Activated CD4-positive, alpha-beta memory T cell treated with anti-CD3 and anti-CD28 coated beads, Interleukin-2, amount 10 ng/mL, durations not matched to agents 7 days and 5 days (primary cell): ENCODE measurements at places on chromosomes 7 and 10. TPM values are rescaled to one million over a fixed set of nuclear protein-coding genes. Genes with fewer than 3 reads are reported as not detected.

LRIT1 gene
- not detected for total RNA-seq

CNNM2 gene
- 7.9 TPM for total RNA-seq

SPDYE2B gene
- total RNA-seq, result not detected

PLAU gene
- total RNA-seq, result 5.3 TPM

AGBL3 gene
- 3.4 TPM for total RNA-seq

LIPK gene
- total RNA-seq, result not detected

NPY4R2 gene
- total RNA-seq, result not detected

GPR22 gene
- total RNA-seq, result not detected

DOCK1 gene
- total RNA-seq, result not detected

FBXL13 gene
- 0.58 TPM for total RNA-seq

OR6V1 gene
- total RNA-seq, result not detected

SPDYE6 gene
- total RNA-seq, result 0.13 TPM

HABP2 gene
- total RNA-seq, result not detected

GPRIN2 gene
- not detected for total RNA-seq

LOXL4 gene
- total RNA-seq, result not detected

MOGAT3 gene
- total RNA-seq, result not detected

HHEX gene
- 0.13 TPM for total RNA-seq

CNPY1 gene
- not detected for total RNA-seq

ADIRF gene
- not detected for total RNA-seq

C10orf53 gene
- not detected for total RNA-seq

KIF20B gene
- total RNA-seq, result 83.5 TPM

FKBP6 gene
- not detected for total RNA-seq

TRIM56 gene
- total RNA-seq, result 72.6 TPM

LRRC61 gene
- total RNA-seq, result 23.1 TPM

CFTR gene
- not detected for total RNA-seq

RBM33 gene
- total RNA-seq, result 75.8 TPM

GATA3 gene
- 112 TPM for total RNA-seq

PDIA4 gene
- total RNA-seq, result 108 TPM

ABCC2 gene
- total RNA-seq, result 0.73 TPM

CAV2 gene
- total RNA-seq, result not detected

SFRP4 gene
- total RNA-seq, result not detected

ZNF117 gene
- 4.3 TPM for total RNA-seq

RNLS gene
- 2.2 TPM for total RNA-seq

CCZ1B gene
- total RNA-seq, result 80.5 TPM

ATRNL1 gene
- 0.28 TPM for total RNA-seq

FAM25A gene
- total RNA-seq, result not detected

NPY gene
- total RNA-seq, result not detected

PALD1 gene
- total RNA-seq, result 0.15 TPM

TLX1 gene
- total RNA-seq, result not detected

EN2 gene
- total RNA-seq, result not detected
